ENCODE measurements at places on chromosomes 3 and 15.

DNA sequence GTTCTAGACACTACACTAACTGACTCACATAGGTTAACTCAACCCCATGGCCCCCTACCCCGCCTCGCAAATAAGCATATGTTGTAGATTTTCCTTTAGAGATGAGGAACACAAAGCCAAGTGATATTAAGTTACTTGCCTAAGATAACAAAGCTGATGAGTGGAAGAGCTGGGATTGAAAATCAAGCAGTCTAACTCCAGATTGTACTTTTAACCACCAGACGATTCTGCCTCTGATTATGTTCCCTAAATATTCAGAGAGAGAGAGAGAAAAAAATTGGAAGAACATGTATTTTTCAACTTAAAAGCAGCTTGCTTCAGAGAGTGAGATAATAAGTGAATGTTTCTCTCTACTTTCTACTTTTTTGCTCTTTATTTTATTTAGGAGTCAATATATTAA, 66.9 kb upstream of the THBS1 start:
- DNase-seq, result no peak

- DNase-seq, result no peak
Measured at GRCh38 chr3:4531478-4532025, 38.4 kb downstream of the ITPR1 start.

- DNase-seq, result no peak
Measured at GRCh38 chr3:147431751-147432150, 22.6 kb downstream of the ZIC1 start.

GRCh38 chr3:9549600-9549999, 4.0 kb downstream of the LHFPL4 start:
- no peak for DNase-seq

DNA sequence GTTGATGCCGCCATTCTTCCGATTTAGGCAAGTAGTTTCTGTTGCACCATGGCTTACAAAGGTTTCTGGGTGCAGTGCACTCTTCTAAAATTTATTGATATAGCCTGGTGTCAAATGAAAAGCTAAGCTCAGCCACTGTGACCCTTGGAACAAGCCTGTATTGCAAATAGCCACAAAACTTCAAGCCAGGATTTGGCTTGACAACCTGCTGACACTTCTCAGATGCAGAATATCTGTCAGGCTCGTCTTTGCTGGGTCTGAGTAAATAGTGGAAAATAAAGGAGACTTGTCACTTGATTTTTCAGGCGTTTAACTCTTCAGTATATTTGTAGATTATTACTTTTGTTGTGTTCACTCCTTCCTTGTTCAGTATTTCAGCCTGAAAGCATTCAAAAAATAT, 871.8 kb downstream of the OTOL1 start:
- no peak for DNase-seq

- no peak for DNase-seq
Measured at GRCh38 chr15:80800067-80800466, 20.9 kb downstream of the CEMIP start.
